ENCODE measurements at places on chromosomes 11 and 22.

DNA sequence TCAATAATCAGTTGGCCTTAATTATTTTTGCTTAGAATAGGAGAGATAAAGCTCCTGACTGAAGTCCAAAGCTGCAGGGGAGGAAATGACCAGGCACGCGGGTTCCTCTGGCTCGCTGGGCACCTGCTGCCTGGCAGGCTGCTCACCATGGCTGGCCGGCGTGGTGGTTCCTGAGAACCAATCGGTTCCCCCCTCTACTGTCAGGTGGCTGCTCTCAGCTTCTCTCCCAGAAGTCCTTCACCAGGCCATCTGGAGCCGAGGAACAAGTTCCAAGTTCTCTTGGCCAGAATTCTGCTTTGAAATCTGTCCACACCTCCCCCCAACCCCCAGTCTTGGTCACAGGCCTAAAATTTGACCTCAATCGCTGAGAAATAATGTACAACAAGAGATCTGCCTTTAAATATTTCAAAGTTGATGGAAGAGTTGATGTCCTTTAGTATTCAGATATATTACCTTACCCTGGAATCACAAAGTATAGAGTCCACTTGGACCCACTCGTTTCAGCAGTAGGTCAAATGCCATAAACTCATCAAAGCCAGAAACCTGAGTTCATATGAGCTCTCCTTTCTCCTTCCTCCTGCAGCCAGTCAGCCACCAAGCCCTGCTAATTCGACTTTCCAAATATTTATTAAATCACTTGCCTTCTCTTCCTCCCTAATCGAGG is 25.2 kb downstream of the EXPH5 start:
- peaks cover under 1% of the 10 kb centered on the region for H3K4me1 ChIP-seq
- H3K27me3 ChIP-seq = no peaks in the 10 kb centered on the region
- no peak overlapping the region for H3K4me3 ChIP-seq
- peak; percentile 64 for DNase-seq
- no peaks in the 10 kb centered on the region for H3K36me3 ChIP-seq

- no peaks in the 10 kb centered on the region for H3K4me1 ChIP-seq
- no peak for DNase-seq
- no peaks in the 10 kb centered on the region for H3K27me3 ChIP-seq
- peaks cover 36% of the 10 kb centered on the region for H3K36me3 ChIP-seq
These were observed 16.4 kb downstream of the FNBP4 start for GRCh38 chr11:47750725-47751124.

DNA sequence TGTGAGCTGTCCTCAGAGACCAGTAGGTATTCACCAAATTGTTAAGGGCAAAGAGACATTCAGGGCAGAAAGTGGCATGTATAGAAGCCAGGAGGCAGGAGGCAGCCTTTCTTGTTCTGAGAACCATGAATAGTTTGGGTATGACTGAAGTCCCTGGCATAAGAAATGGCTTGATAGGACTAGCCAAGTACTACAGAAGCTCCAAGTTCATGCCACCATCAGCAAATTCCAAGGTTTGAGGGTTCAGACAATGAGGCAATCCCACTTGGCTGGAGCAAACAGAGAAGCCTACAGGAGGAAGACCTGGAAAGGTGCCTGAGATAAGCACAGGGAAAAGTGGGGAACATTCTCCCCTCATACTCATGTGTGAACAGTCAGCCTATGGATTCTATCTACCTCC is 25.8 kb downstream of the XRRA1 start:
- H3K4me1 ChIP-seq = no peaks in the 10 kb centered on the region
- DNase-seq = peak; percentile 8
- peaks cover 28% of the 10 kb centered on the region for H3K36me3 ChIP-seq
- H3K27me3 ChIP-seq = no peaks in the 10 kb centered on the region

- H3K4me3 ChIP-seq = no peak overlapping the region
- H3K27ac ChIP-seq = peak overlapping the region; percentile 90
- H3K36me3 ChIP-seq = peaks cover 34% of the 10 kb centered on the region
- peaks cover 47% of the 10 kb centered on the region for H3K4me1 ChIP-seq
- H3K27me3 ChIP-seq = no peaks in the 10 kb centered on the region
- no peak for DNase-seq
These were observed 32.1 kb downstream of the PPIL2 start for GRCh38 chr22:21697880-21698279.

DNA sequence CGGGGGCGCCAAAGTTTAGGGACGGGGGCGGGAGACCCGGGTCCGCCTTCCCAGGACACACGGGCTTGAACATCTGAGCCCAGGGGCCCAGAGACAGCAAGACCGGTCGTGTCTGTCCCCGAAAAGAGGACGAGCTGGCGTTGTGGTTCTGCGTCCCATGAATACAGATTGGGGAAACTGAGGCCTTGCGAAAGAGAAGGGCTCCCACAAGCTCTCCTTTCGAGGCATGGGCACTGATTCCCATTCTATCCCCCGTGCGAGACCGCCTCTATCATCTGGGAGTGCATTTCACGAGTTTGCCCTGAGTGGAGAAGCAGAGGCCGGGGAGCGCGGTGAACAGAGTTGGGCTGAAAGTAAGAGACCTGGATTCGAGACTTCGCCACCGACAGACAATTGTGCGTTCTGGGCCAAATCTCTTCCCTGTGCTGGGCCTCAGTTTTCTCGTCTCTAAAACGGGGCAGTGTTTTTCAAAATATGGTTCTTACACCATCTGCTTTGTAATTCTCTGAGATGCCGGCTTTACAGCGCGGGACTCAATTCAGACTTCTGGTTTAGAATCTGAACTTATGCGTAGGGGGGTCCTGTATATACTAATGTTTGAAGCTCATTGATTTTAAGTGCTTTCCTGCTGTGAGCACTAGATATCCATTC is 471 bp downstream of the RNF185 start:
- H3K27me3 ChIP-seq = no peaks in the 10 kb centered on the region
- H3K4me1 ChIP-seq = peaks cover 32% of the 10 kb centered on the region
- DNase-seq = no peak
- peak overlapping the region; percentile 97 for H3K27ac ChIP-seq
- H3K4me3 ChIP-seq = peak overlapping the region; percentile 99

- no peak overlapping the region for H3K4me3 ChIP-seq
- H3K36me3 ChIP-seq = no peaks in the 10 kb centered on the region
- H3K27ac ChIP-seq = no peak overlapping the region
These were observed 683.9 kb downstream of the TBC1D22A start for GRCh38 chr22:47446331-47446730.

- no peaks in the 10 kb centered on the region for H3K4me1 ChIP-seq
- H3K4me3 ChIP-seq = no peak overlapping the region
- no peak for DNase-seq
These were observed 32.4 kb downstream of the NF2 start for GRCh38 chr22:29635734-29636357.

- H3K4me1 ChIP-seq = no peaks in the 10 kb centered on the region
- peaks cover 9% of the 10 kb centered on the region for H3K27me3 ChIP-seq
- no peaks in the 10 kb centered on the region for H3K36me3 ChIP-seq
- DNase-seq = no peak
- no peak overlapping the region for H3K27ac ChIP-seq
These were observed 117.0 kb downstream of the FANCF start for GRCh38 chr11:22508665-22509064.

- peak; percentile 56 for DNase-seq
- no peaks in the 10 kb centered on the region for H3K36me3 ChIP-seq
- no peaks in the 10 kb centered on the region for H3K4me1 ChIP-seq
- H3K27me3 ChIP-seq = peaks cover 26% of the 10 kb centered on the region
- H3K27ac ChIP-seq = no peak overlapping the region
These were observed 70.4 kb downstream of the GGTLC2 start for GRCh38 chr22:22714600-22715335.

- peak overlapping the region; percentile 86 for H3K27ac ChIP-seq
- no peak overlapping the region for H3K4me3 ChIP-seq
These were observed 21.8 kb upstream of the UPB1 start for GRCh38 chr22:24473284-24473683.

DNA sequence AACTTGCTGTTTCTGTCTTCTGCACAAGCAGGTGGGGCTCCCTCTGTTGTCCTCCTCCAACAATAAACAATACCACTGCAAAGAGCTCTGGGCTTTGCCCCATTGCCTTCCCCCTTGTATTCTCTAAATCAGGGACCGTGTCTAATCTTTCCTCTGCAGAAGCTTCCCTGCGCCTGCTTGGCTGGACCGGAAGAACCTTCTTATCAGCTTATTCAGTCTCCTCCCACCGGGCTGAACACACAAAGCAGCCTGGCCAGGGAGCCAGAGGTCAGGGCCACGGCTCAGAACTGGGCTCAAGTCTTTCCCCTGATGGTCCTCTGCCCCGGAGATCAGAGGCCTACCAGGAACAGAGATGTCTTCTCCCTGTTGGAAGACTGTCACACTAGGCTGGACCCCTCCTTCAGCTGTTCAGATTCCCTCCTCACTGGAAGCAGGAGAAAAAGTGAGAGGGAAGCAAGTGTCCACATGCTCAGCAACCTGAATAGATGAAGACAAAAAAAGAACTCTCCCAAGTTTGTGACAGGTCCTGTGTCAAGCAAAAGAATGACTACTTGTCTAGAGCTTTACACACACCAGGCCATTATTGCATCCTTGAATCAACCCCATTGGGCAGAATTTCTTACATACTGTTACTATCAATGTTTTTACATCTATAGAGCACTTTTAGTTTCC is 63.7 kb downstream of the RAB30 start:
- no peak for DNase-seq
- peak overlapping the region; percentile 18 for H3K4me3 ChIP-seq
- H3K4me1 ChIP-seq = peaks cover 64% of the 10 kb centered on the region
- peak overlapping the region; percentile 66 for H3K27ac ChIP-seq
- no peaks in the 10 kb centered on the region for H3K27me3 ChIP-seq

DNA sequence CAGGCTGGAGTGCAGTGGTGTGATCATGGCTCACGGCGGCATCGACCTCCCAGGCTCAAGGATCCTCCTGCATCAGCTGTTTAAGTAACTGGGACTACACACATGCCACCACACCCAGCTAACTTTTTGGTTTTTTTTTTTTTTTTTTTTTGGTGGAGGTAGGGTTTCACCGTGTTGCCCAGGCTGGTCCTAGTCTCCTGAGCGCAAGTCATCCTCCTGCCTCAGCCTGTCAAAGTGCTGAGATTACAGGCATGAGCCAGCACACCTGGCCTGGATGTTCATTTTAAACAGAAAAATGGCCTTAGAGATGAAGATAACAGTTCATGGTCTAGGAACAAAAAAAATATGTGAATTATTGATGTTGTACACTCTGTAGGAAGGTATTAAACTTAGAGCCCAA is 13.6 kb upstream of the SLC25A18 start:
- DNase-seq = no peak
- peaks cover 6% of the 10 kb centered on the region for H3K4me1 ChIP-seq
- H3K27me3 ChIP-seq = peaks cover 2% of the 10 kb centered on the region
- no peaks in the 10 kb centered on the region for H3K36me3 ChIP-seq

GRCh38 chr11:11451501-11452005 is 98.5 kb upstream of the CSNK2A3 start:
- H3K4me1 ChIP-seq = peaks cover 46% of the 10 kb centered on the region
- no peak overlapping the region for H3K4me3 ChIP-seq

DNA sequence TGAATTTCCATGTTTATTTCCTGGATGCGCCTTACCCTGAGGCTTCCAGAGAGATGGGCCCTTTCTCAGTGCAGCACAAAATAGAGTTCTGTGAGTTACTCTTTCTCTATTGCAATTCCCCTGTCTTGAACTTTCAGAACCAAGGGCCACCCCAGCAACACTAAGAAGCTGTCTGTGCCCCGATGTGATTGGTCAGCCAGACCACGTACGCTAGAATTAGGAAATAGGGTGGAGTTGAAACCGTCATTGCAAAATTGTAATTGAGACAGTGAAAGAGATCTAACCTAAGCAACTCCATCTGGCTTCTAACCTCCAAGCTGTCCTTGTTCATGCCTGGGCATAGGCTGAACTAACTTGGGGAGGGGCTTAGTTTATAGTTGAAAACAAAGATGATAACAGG is 981.3 kb downstream of the OPCML start:
- H3K36me3 ChIP-seq = no peaks in the 10 kb centered on the region
- no peak overlapping the region for H3K4me3 ChIP-seq
- DNase-seq = no peak
- no peaks in the 10 kb centered on the region for H3K27me3 ChIP-seq
- no peaks in the 10 kb centered on the region for H3K4me1 ChIP-seq
- no peak overlapping the region for H3K27ac ChIP-seq

DNA sequence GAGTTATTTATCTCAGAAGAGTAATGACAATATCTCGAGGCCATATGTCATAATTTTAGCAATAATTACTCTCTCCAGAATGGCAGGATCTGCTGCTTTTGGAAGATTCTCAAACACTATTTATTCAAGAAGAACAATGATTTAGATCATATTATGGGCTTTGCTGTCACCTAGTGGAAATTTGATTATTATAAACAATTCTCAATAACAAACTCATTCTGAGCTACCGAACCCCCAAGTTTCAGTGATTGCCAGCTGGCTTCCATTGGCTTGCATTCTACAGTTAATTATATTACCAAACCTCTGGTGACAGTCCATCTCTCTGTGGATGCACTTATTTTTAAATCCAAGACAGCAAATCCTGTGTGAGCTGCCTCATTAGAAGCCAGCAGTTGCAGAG is 27.9 kb upstream of the SLC36A4 start:
- peaks cover 8% of the 10 kb centered on the region for H3K27me3 ChIP-seq
- H3K4me1 ChIP-seq = no peaks in the 10 kb centered on the region
- no peak overlapping the region for H3K27ac ChIP-seq
- H3K4me3 ChIP-seq = no peak overlapping the region
- no peaks in the 10 kb centered on the region for H3K36me3 ChIP-seq

- DNase-seq = peak; percentile 63
- H3K27me3 ChIP-seq = no peaks in the 10 kb centered on the region
- peaks cover 18% of the 10 kb centered on the region for H3K36me3 ChIP-seq
- H3K4me3 ChIP-seq = no peak overlapping the region
- no peaks in the 10 kb centered on the region for H3K4me1 ChIP-seq
These were observed 8.0 kb downstream of the NAGA start for GRCh38 chr22:42062506-42063170.

DNA sequence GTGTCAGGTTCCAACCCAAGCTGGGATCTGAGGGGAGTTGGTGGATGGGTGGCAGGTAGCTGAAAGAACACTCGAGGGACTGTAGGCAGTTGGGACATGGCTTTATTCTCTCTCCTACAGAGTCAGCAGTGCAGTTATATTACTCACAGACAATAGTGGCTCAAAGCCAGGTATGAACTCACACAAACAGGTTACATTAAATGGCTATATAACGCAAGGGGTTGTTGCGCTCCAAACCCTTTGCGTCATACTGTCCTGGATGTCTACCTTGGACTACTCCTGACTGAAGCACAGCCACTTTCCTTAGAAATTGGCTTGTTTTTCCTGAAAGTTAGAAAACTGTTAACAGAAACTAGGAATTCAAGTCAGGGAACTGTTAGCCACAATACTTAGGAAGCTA is 66.4 kb upstream of the OR4B1 start:
- H3K27ac ChIP-seq = no peak overlapping the region
- peaks cover 50% of the 10 kb centered on the region for H3K36me3 ChIP-seq
- peaks cover 6% of the 10 kb centered on the region for H3K4me1 ChIP-seq
- no peaks in the 10 kb centered on the region for H3K27me3 ChIP-seq
- no peak overlapping the region for H3K4me3 ChIP-seq

DNA sequence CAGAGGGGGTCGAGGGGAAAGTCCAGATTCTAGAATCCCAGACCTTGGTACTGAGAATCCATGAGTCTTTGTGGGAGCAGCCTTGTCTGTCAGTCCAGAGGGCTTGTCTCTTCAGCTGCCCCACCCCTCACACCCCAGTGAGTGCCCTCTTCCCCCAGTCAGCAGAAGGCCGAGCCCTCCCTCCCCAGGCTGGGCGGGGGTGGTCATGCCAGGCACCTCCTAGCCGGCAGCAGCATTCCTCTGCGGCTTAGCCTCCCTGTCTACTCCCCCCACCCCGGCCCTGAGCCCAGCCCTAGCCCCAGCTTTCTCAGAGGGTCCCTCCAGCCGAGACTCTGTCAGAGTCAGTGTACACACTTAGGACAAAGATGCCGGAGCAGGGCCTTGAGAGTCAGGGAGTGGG is 4.6 kb downstream of the SOX10 start:
- H3K27me3 ChIP-seq = no peaks in the 10 kb centered on the region
- H3K27ac ChIP-seq = no peak overlapping the region
- no peak for DNase-seq

Measured in osteocyte (in vitro differentiated cells).